Activated CD8-positive, alpha-beta memory T cell treated with anti-CD3 and anti-CD28 coated beads for 4 hours (primary cell): ENCODE measurements at places on chromosomes 2 and 18.

DNA sequence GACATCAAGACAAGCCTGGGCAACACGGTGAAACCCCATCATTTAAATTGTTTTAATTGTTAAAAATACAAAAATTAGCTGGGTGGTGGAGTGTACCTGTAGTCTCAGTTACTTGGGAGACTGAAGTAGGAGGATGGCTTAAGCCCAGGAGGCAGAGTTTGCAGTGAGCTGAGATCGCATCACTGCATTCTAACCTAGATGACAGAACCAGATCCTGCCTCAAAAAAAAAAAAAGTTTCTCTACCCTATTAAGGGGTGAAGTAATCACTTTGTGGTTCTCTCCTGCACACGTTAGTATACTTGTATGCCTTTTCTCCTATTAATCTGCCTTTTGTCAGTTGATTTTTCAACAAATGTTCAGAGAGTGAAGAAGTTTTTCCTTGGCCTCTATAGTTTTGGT, 18.1 kb upstream of the PUM2 start:
- DNase-seq = no peak

GRCh38 chr2:216216951-216217903, 108.1 kb downstream of the XRCC5 start:
- no peak for DNase-seq

- no peak for DNase-seq
These were observed 20.5 kb downstream of the RMP24 start for GRCh38 chr18:35993013-35993412.

- DNase-seq = no peak
These were observed 42.3 kb upstream of the FHOD3 start for GRCh38 chr18:36255072-36255698.

DNA sequence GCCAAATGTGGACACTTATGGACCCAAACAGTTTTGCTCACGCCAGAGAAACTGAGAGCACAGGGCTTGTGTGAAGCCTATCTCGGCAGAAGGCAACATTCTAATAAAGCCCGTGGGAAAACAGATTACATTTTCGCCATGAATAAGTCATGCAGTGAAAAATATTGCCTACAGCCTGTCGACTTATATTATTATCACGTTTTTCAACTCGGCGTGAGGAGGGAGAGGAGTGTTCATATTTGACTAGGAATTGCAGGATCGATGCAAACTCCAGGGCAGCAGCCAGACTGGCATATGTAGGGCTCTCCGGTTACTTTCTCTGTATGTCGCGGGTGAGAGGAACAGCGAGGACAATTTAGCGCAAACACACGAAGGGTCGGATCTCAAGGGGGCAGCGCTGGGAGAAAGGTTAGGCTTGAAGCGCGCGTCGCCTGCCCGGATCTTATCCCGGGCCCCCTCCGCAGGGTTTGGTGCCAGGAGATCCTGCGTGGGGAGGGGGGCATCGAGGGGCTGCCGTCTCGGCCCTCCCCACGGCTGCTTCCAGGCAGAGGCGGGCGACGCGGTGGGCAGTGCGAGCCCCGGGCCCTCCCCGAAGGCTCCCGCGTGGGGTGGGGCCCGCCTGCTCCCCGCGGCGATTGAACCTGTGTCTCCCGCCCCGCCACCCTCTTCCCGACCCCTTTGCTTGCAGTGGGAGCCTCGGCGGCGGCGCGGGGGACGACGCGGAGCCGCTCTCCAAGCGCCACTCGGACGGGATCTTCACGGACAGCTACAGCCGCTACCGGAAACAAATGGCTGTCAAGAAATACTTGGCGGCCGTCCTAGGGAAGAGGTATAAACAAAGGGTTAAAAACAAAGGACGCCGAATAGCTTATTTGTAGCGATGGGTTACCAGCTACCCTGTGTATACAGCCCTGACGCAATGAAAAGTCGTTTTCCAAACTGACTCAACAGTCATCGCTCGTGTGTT, 4.4 kb downstream of the ADCYAP1 start:
- no peak for DNase-seq
